ENCODE measurements at places on chromosomes 11 and 22.

GRCh38 chr11:110337570-110338193, 41.3 kb upstream of the RDX start:
- DNase-seq, result no peak

- DNase-seq, result no peak
These were observed 26.3 kb upstream of the SORL1 start for GRCh38 chr11:121425828-121426227.

- DNase-seq, result peak; percentile 13
These were observed 53.3 kb upstream of the PTPN5 start for GRCh38 chr11:18844753-18845367.

GRCh38 chr11:70861559-70861958, 390.8 kb downstream of the SHANK2 start:
- DNase-seq, result no peak

GRCh38 chr11:1085440-1086170, 10.9 kb downstream of the MUC2 start:
- DNase-seq, result no peak

DNA sequence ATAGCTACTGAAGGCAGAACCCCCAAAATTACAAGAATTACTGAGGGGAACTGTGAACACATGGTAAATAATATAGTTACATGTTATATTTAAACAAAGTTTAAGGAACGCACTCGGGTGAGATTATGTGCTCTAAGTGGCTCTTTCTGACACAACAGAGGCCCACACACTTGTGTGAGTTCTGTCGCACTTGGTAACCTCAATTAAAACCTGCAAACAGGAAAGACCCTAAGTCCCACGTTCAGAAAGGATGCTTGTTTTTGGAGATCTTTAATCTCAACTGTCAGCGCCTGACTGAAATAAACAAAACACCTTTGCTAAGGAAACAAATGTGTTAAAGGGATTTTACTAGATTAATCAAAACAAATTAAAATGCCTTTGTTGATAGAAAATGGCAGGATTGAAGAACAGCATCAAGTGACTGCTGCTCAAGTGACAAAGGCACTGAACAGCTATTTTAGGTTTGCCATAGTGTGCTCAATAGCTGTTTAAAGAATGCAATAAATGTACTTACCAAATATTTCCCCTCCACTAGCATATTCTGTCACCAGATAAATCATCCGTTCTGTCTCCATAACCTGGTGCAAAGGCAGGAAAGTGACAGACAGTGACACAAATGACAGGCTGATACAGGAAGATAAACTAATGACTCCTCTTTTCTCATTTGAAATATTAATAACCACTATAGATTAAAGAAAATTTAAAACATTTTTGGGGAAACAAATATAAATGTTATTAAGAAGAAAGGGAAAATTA, 116.3 kb upstream of the APOA1 start:
- no peak for DNase-seq

DNA sequence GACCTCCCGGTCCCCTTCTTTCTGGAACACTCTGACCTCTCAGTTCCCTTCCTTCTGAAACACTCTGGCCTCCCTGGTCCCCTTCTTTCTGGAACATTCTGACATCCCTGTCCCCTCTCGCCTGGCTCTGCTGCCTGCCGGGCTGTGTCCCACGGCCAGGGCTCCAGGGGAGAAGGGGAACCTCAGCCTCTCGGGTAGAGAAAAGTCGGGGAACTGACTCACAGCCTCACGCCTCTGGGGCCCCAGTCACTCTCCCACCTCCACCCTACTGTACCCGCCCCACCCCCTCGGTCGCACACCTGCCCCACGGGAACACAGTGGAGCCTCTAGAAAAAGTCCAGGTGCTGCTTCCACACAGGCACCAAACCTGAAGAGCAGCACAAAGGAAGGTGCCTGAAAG, 93.3 kb downstream of the BRD1 start:
- DNase-seq, result no peak

GRCh38 chr11:122162095-122162494, 46.1 kb upstream of the BLID start:
- DNase-seq, result no peak

DNA sequence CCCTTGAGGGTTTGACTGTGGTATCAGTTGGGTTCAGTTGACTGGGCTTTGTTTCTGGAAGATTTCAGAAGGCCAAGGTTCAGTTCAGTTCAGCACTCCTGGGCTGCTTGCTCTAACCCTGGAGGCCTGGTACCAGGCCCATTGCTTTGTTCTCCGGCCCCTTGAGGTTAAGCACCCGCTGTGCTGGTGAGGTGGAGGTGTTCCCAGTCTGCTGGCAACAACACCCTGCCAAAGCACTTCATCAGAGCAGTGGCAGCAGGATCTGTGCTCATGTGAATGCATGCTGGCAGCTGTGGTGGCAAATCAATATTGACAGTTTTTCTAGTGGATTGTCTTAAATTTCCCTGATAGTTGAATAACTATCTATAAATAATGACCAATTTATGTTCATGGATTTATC, 3.8 kb upstream of the SCGB1D1 start:
- DNase-seq, result no peak

All from hepatic stellate cell (primary cell).